Esophagus squamous epithelium (tissue), 5 donors: ENCODE measurements at places on chromosomes 2 and 18.

DNA sequence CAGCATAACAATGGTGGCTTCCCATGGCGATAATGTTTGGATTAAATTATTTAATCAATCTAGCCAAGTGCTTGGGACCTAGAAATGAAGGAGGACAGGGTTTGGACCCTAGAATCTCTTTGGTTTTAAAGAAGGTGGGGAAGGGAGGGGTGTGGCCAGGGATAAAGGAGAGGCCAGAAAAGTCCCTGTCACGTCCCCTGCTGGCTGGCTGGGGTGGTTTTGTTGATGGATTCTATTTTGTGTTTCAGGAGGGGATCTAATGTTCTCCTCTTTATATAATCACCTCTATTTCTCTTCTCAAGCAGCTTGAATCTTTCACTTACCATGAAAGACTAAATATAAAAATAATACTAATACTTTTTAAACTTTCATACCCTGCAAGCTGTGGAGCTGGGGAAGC is 52.6 kb upstream of the GALR1 start:
- DNase-seq: no peak

- no peak for DNase-seq
These were observed 91.1 kb downstream of the DIS3L2 start for GRCh38 chr2:232052591-232052990.

- DNase-seq: no peak
These were observed 308.4 kb upstream of the GCFC2 start for GRCh38 chr2:76019128-76019527.

GRCh38 chr18:9982711-9983110 is 68.9 kb downstream of the VAPA start:
- DNase-seq: no peak

DNA sequence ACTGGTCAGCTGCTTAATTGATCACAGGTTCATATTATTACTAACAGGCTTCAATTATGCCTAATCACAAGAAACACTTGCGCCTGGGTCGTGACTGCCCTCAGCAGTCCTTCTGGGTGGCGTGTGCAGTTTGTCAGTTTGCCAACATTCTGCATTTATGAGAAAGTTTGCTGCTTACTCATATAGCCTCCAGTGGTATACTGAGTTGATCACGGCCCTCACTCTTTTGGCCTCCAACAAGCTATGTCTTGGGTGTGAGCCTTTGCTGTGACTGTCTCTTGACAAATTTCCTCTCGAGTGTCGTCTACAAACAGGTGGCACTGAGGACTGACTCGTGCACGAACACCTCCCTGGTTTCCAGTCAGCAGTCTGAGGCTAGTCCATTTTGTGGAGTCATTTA is 27.3 kb downstream of the DCDC2C start:
- DNase-seq: no peak

- no peak for DNase-seq
These were observed 5.9 kb downstream of the MBOAT2 start for GRCh38 chr2:8997631-8998030.

- no peak for DNase-seq
These were observed 167.7 kb downstream of the PLCL1 start for GRCh38 chr2:197972061-197972460.

- DNase-seq: no peak
These were observed 64.7 kb upstream of the RAB6C start for GRCh38 chr2:129914538-129915302.
